ENCODE measurements at places on chromosomes 12 and 14. TPM values are rescaled to one million over a fixed set of nuclear protein-coding genes. Genes with fewer than 3 reads are reported as not detected.

The SPTB gene
- total RNA-seq = not detected

The A2M gene
- total RNA-seq = 1,063 TPM

GRCh38 chr14:96752125-96752524 is 45.1 kb upstream of the VRK1 start:
- H3K27ac ChIP-seq = no peak overlapping the region
- H3K36me3 ChIP-seq = no peaks in the 10 kb centered on the region
- H3K27me3 ChIP-seq = no peaks in the 10 kb centered on the region
- no peaks in the 10 kb centered on the region for H3K4me1 ChIP-seq
- no peak overlapping the region for H3K4me3 ChIP-seq

DNA sequence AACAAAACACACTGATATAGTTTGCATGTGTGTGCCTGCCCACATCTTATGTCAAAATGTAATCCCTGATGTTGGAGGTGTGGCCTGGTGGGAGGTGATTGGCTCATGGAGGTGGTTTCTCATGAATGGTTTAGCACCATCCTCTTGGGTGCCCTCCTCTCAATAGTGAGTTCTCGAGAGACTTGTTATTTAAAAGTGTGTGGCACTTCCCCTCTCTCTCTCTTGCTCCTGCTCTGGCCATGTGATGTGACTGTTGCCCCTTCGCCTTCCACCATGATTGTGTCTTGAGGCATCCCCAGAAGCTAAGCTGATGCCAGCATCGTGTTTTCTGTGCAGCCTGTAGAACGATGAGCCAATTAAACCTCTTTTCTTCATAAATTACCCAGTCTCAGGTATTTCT is 454.1 kb upstream of the DCN start:
- no peaks in the 10 kb centered on the region for H3K36me3 ChIP-seq
- DNase-seq = no peak
- no peaks in the 10 kb centered on the region for H3K4me1 ChIP-seq
- no peak overlapping the region for H3K27ac ChIP-seq
- H3K4me3 ChIP-seq = no peak overlapping the region

Measured in uterus (tissue), 4 donors.